Endothelial cell (in vitro differentiated cells): ENCODE measurements at places on chromosomes 11 and 22. TPM values are rescaled to one million over a fixed set of nuclear protein-coding genes. Genes with fewer than 3 reads are reported as not detected.

DNA sequence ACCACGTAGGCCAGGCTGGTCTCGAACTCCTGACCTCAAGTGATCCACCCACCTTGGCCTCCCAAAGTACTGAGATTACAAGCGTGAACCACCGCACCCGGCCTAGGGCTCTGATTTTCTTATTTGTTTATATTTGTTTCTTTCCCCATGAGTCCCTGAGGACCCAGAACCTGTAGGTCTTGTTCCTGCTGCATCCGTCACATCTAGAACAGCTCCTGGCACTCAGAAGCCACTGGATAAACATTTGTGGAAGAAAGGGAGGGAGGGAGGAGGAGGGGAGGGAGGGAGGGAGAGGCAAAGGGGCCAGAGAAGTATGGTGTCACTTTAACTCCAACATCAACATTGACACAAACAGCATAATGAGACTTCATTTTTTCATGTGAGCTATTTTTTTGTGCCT is 67.7 kb downstream of the CELSR1 start:
- peaks cover 18% of the 10 kb centered on the region for H3K27me3 ChIP-seq
- H3K27ac ChIP-seq: no peak overlapping the region
- no peaks in the 10 kb centered on the region for H3K36me3 ChIP-seq
- H3K4me1 ChIP-seq: no peaks in the 10 kb centered on the region

DNA sequence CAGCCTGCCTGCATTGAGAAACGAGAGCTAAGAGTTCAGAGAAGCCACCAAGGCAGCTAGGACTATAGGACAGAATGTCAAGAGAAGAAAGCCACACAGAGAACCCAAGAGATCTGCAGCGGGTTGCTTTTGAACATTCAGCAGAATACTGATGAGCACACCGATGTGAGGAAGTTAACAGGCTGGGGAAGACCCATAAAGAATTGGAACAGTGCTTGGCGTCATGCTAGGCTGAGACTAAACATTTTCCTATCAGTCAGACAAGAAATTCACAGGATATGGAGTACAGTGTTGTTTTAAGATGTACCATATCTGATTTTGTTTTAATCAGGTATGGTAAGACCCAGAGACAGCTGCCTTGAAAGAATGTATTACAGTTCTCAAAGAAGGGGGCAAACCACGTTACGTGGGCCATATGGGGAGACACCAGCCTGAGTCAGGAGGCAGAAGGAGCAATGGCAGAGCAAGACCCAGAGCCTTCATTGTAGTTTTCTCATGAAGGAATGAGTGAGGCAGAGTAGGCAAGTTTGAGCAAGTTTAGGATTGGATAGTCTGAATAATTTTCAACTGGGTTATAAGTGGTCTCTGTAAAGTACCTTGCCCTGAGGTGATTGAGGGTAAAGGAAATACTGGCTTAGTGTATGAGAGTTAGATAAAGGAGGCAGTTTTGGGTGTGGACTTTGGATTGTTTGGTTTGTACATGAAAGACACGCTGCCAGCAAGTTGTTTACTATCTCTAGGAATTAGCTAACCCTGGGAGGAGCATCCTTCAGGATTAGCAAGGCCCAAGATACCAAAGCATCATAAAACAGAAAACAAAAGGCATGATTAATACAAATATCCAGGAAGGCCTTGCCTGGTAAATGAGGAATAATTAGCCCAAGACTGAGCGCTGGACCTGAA is 14.3 kb downstream of the LRRC75B start:
- H3K27ac ChIP-seq: no peak overlapping the region
- peaks cover 17% of the 10 kb centered on the region for H3K36me3 ChIP-seq
- no peak for DNase-seq
- H3K27me3 ChIP-seq: peaks cover 6% of the 10 kb centered on the region
- no peak overlapping the region for H3K4me3 ChIP-seq

GRCh38 chr11:111454561-111455192 is 57.5 kb downstream of the BTG4 start:
- DNase-seq: peak; percentile 77
- H3K27me3 ChIP-seq: peaks cover 14% of the 10 kb centered on the region
- peaks cover 8% of the 10 kb centered on the region for H3K4me1 ChIP-seq

- H3K36me3 ChIP-seq: no peaks in the 10 kb centered on the region
- no peak overlapping the region for H3K27ac ChIP-seq
- H3K27me3 ChIP-seq: peaks cover 4% of the 10 kb centered on the region
- DNase-seq: no peak
- H3K4me3 ChIP-seq: no peak overlapping the region
These were observed 3.9 kb downstream of the CD3D start for GRCh38 chr11:118338637-118339061.

- H3K36me3 ChIP-seq: peaks cover 29% of the 10 kb centered on the region
- no peak overlapping the region for H3K4me3 ChIP-seq
- H3K27me3 ChIP-seq: peaks cover 12% of the 10 kb centered on the region
- no peak overlapping the region for H3K27ac ChIP-seq
- DNase-seq: no peak
These were observed 84.3 kb downstream of the GDPD4 start for GRCh38 chr11:77217156-77217555.

- no peak overlapping the region for H3K4me3 ChIP-seq
- peaks cover 23% of the 10 kb centered on the region for H3K4me1 ChIP-seq
- no peak for DNase-seq
- no peak overlapping the region for H3K27ac ChIP-seq
- peaks cover 25% of the 10 kb centered on the region for H3K27me3 ChIP-seq
These were observed 16.4 kb downstream of the KCNJ5 start for GRCh38 chr11:128907585-128907984.

GRCh38 chr11:92894197-92894596 is 75.3 kb upstream of the MTNR1B start:
- no peak overlapping the region for H3K27ac ChIP-seq
- no peak overlapping the region for H3K4me3 ChIP-seq
- H3K4me1 ChIP-seq: peaks cover 4% of the 10 kb centered on the region
- no peaks in the 10 kb centered on the region for H3K36me3 ChIP-seq

- peak overlapping the region; percentile 62 for H3K4me3 ChIP-seq
- H3K27ac ChIP-seq: no peak overlapping the region
- peaks cover 5% of the 10 kb centered on the region for H3K4me1 ChIP-seq
- peaks cover 6% of the 10 kb centered on the region for H3K27me3 ChIP-seq
- H3K36me3 ChIP-seq: peaks cover 60% of the 10 kb centered on the region
These were observed 16.7 kb downstream of the TMEM121B start for GRCh38 chr22:17104336-17104935.

GRCh38 chr11:120532832-120533196 is 21.3 kb downstream of the GRIK4 start:
- no peak overlapping the region for H3K27ac ChIP-seq
- H3K4me3 ChIP-seq: no peak overlapping the region
- H3K4me1 ChIP-seq: no peaks in the 10 kb centered on the region
- peaks cover 2% of the 10 kb centered on the region for H3K27me3 ChIP-seq
- H3K36me3 ChIP-seq: peaks cover 3% of the 10 kb centered on the region
- DNase-seq: no peak

DNA sequence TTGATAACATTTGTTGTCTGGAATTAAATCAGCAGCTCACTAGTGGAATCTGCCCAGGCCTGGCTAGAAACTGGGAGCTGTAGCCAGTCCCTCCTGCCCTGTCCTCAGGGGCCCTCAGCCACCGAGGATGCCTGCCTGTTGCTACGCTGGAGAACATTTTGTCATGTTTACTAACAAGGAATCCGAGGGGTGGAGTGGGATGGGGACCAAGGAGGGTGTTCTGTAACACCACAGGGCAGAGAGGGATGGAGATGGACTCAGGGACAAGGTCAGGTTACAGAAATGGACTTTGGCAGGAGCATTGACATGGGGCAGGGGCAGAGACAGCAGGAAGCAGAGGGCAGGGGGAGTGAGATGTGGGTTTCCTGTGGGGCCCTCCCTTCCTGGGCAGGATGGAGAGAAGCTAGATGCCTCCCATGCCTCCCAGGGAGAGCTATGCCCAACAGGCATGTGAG is 45.8 kb upstream of the AMPD3 start:
- H3K36me3 ChIP-seq: no peaks in the 10 kb centered on the region
- no peak overlapping the region for H3K4me3 ChIP-seq
- no peak for DNase-seq
- H3K27me3 ChIP-seq: no peaks in the 10 kb centered on the region
- peaks cover 19% of the 10 kb centered on the region for H3K4me1 ChIP-seq

DNA sequence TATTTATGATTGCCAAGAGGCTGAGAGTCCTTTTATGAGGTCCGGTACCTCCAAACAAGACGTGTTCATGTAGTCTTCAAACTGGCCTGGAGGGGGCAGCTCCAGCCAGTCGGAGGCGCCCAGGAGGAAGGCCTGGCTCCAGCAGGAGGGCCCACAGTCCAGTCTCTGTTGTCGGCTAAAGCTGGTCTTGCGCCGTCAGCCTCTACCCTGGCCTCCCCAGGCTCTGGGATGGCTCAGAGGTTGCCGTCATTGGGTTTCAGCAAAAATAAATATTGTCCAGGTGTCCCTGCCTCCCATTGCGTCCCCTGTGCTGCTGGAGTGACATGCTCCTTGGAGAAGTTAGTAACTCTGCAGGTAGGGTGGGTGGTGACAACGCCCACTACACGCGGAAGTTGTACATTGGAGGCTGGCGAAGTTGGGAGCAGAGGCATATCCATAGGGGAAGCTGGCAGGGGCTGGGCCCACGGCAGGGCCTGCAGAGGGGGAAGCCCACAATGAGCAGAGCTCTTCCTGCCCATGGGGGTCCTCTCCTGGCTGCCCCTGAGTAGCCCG is 1.0 kb upstream of the SLC25A1 start:
- peak; percentile 71 for DNase-seq
- peak overlapping the region; percentile 87 for H3K4me3 ChIP-seq

DNA sequence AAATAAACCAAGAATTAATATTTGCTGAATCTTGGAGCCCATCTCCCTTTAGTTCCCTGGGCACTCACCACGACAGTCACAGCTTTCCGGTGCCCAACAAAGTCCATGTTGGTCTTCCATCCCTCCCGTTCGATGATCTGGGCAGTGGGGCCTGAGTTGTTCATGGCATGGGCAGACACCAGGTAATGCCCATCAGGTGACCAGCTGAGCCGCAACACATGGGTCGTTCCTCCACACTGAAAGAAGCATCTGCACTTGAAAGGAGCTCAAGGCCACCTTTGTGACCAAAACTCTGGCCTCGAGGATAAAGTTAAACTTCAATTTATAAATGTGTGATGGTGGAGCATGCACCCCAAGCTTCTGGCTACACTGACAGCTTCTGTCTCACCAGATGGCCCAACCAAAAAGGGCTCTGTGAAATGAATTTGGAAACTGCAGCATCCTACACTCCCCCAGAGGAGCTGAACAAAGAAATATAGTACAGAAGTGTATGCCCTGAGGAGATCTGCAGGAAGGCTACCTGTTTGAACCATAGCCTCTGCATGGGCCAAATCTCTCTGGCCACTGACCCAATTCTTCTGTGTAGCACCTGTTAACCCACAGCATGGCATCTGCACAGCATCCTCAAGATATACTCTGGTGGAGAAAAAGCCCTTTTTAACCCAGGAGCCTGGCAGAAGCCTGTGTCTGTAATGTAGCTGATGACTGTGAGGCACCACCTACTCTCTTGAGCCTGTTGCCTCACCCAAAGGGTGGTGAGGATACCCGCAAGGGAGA is 37.1 kb downstream of the HIRA start:
- no peaks in the 10 kb centered on the region for H3K27me3 ChIP-seq
- H3K36me3 ChIP-seq: peaks cover 30% of the 10 kb centered on the region
- no peaks in the 10 kb centered on the region for H3K4me1 ChIP-seq
- DNase-seq: no peak
- H3K4me3 ChIP-seq: peak overlapping the region; percentile 43

DNA sequence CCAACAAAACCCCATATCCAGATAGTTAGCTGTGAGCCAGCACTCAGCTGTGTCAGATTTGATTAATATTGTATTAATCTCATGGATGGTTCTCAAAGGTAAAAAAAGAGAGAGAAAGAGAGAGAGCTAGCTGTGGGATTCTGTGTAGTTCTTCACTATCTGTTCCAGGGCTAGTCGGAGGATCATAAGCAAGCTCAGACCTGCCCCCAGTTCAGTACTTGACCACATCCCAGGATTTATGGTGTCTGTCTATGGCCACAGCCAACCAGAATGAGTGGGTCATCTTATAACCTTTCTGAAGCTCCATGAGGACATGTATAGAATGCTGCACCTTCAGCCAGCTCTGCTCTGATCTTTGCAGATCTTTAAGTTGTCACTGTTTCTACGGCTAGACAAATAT is 13.5 kb upstream of the B3GNT6 start:
- no peaks in the 10 kb centered on the region for H3K36me3 ChIP-seq
- no peak overlapping the region for H3K27ac ChIP-seq
- no peak for DNase-seq
- peaks cover 3% of the 10 kb centered on the region for H3K4me1 ChIP-seq
- H3K4me3 ChIP-seq: no peak overlapping the region

GRCh38 chr22:40224702-40225101 is 47.0 kb downstream of the TNRC6B start:
- no peak overlapping the region for H3K27ac ChIP-seq
- peaks cover 2% of the 10 kb centered on the region for H3K27me3 ChIP-seq
- no peak for DNase-seq
- H3K4me3 ChIP-seq: no peak overlapping the region
- peaks cover 29% of the 10 kb centered on the region for H3K4me1 ChIP-seq

DNA sequence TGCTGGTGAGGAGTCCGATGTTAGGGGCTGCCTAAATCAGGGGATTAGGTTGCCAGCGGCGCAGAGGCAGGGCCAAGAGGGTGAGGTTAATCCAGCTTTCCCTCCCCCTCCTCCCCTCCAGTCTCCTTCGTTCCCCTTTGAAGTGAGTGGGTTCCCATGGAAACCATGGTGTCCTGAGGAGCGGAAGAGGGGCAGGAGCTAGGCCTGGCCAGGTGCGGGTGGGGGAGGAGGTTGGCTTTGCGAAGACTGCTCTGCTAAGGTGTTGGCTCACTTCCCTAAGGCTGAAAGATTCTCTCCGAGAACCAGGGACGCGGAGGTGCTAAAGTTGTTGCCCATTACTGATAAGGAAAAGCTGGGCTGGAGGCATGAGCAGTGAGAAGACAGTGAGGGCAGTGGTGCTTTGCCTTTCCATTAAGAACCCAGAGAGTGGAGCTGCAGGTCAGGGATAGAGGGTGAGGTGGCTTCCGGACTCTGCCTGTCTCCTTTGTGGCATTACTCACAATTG is 124.6 kb downstream of the FEZ1 start:
- no peak overlapping the region for H3K4me3 ChIP-seq
- DNase-seq: no peak
- peaks cover 20% of the 10 kb centered on the region for H3K4me1 ChIP-seq
- H3K27me3 ChIP-seq: peaks cover 7% of the 10 kb centered on the region

DNA sequence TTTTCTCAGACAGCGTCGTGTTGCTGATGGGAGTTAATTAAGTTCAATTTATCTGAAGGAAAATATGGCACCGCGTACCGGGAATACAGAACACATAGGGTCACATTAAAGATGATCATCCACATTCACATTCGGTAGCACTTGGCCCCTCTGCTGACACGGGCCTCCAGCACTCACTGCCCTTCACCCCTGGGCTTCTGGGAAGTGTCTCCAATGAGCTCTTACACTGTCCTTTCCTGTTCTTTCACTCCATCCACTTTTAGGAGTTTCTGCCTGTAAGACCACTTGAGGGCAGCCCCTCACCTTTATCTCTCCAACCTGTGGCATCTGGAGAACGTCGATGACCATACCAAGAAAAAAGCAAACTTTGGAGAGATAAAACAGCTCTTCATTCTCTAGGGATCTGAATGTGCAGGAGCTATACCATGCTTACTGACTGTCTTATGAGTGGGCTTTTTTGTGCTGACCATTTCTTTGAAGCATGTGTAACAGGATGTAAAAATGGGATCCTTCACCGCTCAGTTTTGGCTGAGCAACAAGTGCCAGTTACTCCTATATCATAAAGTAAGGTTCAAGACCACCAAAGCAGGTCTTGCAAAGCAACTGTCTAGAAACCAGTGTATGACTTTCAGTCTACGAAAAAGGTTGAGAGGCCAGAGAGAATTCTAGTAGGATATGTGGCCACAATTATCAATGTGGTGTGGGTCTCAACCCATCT is 1.1 kb upstream of the SERGEF start:
- H3K36me3 ChIP-seq: peaks cover 8% of the 10 kb centered on the region
- peaks cover 6% of the 10 kb centered on the region for H3K27me3 ChIP-seq
- H3K4me3 ChIP-seq: peak overlapping the region; percentile 97

The MFRP gene
- total RNA-seq: 0.13 TPM

The CDC45 gene
- total RNA-seq: 6.2 TPM

The ELP4 gene
- total RNA-seq: 9.5 TPM

The RAG2 gene
- not detected for total RNA-seq

The CNGA4 gene
- not detected for total RNA-seq

The TMPRSS5 gene
- 2.7 TPM for total RNA-seq
